Suprapubic skin (tissue), 4 donors: ENCODE measurements at places on chromosomes 1 and 21.
A peak's percentile ranks its signal among the peaks of the same experiment; 100 is the strongest.

GRCh38 chr1:181141431-181141910, 53.0 kb downstream of the IER5 start:
- DNase-seq = no peak

DNA sequence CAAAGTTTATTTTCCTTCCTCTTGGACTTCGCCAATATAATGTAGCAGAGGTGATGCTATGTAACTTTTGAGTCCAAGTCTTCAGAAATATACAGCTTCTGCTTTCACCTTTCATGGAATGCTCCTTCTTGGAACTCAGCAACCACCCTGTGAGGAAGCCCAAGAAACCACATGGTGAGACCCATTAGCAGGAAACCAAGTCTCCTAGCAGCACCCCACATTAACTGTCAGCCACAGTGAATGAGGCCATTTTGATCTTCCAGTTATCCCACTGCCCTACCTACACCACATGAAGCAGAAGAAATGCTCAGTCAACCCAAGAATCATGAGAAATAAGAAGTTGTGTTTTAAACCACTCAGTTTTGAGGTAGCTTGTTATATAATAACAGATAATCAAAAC, 58.2 kb downstream of the PAPPA2 start:
- DNase-seq = no peak

- no peak for DNase-seq
Observed at GRCh38 chr1:47405697-47406096, 10.4 kb upstream of the FOXE3 start.

DNA sequence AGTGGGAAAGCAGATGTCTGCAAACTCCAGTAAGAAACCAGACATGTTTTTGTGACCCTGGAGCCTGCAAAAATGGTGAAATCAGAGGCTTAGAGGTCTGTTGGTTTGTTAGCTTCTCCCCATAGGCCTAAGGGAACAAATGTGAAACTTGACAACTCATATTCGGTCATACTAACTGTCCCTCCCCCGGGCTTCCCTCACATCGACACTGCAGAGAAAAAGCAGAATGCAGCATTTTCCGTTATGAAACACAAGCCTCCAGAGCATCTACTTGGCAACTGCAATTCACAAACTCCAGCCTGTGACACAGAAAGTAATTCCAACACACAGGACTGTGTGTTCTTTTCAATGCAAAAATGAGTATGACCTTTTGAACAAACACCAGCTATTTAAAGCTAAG, 3.7 kb downstream of the KCNA2 start:
- peak; percentile 24 for DNase-seq

DNA sequence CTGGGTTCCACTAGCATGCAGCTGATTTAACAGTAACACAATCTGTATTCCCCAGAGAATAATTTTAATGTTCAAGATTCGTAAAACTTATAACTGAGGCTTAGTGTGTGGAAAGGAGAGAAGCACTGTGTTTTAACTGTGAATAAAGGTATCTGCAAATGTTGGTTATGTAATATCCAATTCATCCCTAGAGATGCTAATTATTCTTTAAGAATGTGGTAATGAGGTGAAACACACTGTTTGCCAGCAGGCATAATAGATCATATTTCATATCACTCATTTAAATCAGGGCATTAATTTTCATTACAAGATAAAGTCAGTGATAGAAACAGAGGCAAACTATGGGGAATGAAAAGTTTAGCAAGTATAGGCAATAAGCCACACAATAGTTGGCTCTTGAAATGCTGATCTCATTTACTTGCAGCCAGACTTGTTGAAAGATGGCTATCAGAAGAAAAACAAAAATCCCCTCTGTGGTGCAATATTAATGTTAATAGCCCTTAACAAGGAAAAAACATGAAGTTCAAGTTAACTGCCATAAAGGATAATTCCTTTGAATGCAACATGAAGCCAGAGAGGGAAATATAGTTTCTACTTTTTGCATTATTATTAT, 33.4 kb downstream of the HMCN1 start:
- DNase-seq = no peak

- DNase-seq = no peak
Observed at GRCh38 chr1:183516725-183517124, 44.4 kb downstream of the SMG7 start.

DNA sequence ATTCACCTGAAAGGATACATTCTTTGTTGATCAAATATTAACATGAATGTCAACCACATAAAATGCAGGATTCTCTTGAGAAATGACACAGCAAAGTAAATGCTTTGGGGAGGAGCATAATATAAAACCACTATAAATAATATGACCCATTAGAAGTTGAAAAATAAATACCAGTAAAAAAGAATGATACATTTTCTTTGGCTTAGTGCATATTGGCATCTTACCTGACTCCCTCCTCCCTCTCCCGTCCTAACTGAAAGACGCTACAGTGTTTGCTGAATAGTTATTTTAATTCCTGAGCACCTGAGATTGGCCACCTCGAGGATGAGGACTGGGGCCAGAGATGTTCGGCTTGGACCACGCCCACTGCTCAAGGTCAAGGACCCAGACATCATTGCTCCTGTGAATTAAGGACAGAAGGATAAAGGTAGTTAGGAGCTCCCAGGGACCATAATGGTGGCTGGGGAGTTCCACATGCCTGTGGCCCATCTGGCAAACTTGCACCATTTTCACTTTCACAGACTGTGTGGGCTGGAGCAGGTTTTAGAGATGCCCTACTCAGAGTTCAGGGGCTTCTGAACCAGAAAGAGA, 16.4 kb upstream of the CPLANE2 start:
- DNase-seq = no peak

DNA sequence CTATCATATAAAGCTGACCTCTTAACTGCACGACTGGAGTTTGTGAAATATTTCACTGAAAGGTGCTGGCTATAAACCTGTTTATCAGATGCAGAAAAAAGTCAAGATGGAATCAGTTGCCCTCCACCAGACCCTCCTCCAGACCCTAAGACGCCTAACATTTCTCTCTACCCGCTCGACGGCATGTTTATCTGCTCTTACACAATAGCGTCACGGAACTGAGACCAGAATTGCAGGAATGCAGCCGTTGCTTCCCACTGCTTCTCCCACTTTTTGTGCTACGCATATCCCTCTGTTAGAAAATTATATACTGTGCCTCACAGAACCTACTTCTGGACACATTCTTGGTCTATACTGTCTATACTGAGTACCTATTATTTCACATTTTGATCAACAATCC, 28.2 kb upstream of the FAM131C start:
- no peak for DNase-seq

- no peak for DNase-seq
Observed at GRCh38 chr1:115467196-115467595, 129.1 kb upstream of the NGF start.

DNA sequence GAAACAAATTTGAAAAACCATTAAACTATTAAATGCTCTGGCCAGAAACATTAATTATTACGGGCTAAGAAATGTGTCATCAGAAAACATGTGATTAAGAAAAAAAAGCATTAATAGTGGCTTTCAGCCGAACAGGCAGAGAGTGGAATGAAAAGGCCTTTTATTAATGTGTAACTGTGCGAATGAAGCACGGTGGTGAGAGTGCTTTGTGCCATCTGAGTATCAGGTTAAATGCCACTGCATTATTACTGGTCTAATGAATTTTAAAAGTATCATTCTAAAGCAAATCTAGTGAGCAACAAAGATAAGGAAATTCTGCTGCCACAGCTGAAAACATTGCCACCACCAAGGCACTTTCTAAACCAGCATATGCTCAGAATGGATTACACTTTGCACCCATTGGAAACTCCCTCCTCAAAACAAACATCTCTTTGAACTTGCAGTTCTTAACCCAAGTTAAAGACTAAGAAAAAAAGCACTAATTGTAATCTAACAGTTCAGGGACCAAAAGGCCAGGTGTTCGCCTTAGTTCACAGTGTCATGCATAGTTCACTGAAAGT, 30.0 kb upstream of the SSX2IP start:
- no peak for DNase-seq

DNA sequence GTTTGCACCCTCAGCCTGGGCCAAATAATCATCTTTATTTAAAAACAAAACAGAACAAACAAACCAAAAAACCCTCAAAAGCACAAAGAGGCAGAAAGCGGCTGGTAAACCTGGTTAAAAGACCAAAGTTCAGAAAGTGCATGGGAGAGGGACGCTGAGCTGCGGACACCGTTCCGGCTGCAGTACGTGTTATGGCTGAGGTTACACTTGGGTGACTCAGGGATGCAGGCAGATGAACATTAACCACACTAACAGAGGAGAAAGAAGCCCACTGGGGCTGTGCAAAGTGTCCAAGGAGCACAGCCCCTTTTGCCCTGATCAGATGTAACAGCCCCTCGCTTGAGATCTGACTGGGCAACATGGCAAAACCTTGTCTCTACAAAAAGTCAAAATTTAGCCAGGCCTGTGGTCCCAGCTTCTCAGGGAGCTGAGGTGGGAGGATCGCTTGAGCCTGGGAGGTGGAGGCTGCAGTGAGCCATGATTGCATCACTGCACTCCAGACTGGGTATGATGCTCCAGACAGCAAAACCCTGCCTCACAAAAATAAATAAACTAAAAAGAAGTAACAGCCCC, 28.3 kb downstream of the GPR157 start:
- DNase-seq = no peak

DNA sequence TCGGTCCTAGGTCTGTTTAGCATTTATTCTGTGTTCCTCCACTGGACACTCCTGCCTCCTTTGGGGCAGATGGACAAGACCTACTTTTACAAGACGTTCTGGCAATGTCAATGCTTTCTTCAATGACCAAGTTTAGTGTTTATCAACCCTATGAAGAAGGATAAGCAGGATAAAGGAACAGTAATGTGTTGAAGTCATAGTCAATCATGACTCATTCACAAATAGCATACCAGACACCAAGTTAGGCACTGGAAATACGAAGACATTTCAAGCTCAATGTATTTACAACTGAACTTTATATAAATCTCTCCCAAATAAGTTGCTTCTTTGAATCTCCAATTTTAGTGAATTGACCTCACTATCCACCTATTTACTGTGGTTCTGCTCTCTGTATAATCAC, 4.8 kb upstream of the SLC35D1 start:
- DNase-seq = no peak

DNA sequence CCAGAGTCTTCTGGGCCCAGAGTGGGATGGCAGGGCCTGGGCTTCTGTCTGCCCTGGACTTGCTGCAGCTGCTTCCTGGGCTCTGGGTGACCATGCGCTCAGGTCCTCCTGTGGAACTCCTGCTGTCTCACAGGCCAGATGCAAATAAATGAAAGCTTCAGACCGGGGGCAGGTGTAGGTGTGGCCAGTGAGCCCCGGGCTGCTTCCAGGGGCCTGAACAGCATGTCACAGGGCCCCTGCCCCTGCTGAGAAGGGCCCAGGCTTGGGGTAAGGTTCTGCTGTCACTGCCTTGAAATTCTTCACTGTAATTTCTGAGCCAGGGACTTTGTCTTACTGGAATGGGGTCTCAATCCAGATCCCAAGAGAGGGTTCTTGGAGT, 2.5 kb upstream of the PKNOX1 start:
- DNase-seq = no peak

GRCh38 chr1:20848162-20848561, 61.1 kb upstream of the HP1BP3 start:
- no peak for DNase-seq

DNA sequence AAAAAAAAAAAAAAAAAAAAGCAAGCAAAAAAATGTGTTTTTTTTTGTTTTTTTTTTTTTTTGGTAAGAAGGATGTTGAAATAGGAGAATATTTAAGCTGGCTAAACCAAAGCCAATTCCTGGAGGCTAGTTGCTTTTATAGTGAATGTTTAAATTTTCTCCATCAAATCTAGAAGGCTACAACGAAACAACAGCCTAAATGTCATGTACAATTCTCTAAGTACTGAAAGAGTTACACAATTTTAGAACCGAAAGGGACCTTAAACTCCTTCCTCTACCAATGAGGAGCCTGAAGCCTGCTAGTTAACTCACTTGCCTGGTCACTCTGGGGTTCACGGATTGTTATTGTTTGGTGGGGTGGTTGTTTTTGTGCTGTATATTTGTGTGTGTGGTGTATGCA, 3.5 kb downstream of the WLS start:
- DNase-seq = no peak

DNA sequence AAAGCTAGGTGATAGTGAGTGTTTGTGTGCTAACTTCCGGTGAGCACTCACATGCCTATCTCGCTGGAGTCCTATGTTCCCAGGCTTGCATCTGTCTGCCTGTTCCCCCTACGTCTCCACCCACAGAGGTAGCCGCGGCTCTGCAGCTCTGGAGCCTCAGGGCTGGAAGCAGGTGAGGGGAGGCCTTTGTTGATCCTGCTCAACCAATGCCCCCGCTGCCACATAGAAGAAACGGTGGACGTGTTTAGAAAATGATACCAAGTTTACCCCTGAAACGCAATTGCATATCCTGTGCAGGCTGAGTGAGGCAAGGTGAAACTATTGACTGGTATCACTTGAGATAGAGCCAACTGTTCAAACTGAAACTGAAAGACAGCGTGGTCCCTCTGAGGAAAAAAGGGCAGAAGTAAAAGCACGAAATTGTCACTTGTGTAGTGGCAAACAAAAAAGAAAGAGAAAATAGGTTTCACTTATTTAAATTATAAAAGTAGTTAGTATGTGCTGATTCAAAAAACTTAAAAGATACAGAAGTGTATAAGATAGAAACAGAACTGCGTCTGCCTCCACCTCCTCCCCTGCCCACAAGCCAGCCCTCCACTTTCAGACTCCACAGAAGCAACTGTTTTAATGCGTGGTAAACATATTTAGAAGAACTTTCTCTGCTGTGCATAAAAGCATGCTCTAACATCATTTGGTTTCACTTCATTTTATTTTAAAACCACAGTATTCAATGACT, 38.6 kb upstream of the ETS2 start:
- no peak for DNase-seq

GRCh38 chr1:209171151-209171550, 412.4 kb upstream of the CAMK1G start:
- DNase-seq = no peak

DNA sequence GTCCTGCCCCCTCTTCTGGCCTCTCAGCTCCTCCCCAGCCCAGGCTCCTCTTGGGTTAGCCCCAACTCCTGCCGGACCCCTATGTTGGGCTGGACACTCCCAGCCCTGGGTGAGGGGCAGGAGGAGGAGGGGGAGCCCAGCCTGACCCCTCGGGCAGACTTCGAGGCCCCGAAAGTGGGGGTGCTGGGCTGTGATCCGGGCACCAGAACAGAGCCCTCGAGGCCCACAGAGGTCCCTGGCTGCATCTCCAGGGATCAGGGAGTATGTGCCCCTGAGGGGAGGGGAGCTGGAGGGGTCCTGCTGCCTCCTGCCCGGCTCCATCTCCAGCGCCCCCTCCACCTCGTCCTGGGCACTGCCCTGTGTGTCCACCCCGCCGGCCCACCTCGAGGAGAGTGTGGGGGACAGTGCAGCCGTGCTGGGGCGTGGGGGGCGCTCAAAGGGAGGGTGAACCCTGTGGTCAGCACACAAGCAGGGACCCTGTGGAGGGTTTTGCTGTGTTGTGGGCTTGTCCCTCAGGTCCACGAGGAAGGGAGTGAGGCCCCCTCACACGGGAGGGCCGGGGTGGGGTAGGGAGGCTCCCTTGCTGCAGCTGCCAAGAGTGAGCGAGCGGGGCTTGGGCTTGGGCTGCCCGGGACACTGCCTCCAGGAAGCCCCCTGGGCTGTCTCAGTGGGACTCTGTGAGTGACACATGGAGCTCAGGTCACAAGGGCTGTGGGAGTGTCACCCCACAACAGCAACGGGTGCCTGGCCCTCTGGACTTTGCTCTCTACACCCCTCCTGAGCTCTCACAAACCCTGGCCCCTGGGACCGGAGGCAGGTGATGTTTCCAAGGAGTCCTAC, 54.4 kb downstream of the COL18A1 start:
- peak; percentile 49 for DNase-seq
